Activated B cell treated with CpG ODN at 0.5 μM for 24 hours (primary cell): ENCODE measurements at places on chromosomes 2 and 18. TPM values are rescaled to one million over a fixed set of nuclear protein-coding genes. Genes with fewer than 3 reads are reported as not detected.

DNA sequence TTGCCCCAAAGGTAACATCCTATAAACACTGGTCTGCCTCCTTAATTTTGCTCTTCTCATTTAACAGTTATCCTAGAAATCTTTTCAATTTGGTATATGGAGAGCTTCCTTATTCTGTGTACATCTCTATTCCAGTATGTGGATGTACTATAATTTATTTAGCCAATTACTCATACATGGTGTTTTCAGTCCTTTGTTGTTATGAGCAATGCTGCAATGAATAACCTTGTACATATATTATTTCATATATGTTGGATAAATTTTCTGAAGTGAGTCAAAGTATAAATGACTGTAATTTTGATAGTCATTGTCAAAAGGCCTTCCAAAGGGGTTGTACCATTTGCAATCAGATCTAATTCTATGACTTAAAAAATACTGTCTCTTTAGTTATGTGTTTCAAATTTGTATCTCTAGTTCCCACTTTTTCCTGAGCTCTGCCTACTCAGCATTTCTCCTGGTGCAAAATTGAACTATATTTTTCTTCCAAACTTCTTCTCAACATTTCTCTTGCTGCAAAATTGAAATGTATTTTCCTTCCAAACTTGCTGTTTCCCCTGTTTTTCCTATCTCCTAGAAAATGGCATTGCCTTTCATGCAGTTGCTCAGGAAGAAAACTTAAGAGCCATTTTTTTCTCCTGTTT lies 153.3 kb upstream of the OTX1 start:
- no peak for DNase-seq

GRCh38 chr2:152682663-152683062 lies 34.6 kb downstream of the PRPF40A start:
- no peak for DNase-seq

GRCh38 chr2:9201185-9201891 lies 5.3 kb upstream of the ASAP2 start:
- DNase-seq, result no peak

The RIT2 gene
- total RNA-seq, result not detected in 2 replicates

GRCh38 chr2:36802952-36803351 lies 106.4 kb downstream of the VIT start:
- no peak for DNase-seq

DNA sequence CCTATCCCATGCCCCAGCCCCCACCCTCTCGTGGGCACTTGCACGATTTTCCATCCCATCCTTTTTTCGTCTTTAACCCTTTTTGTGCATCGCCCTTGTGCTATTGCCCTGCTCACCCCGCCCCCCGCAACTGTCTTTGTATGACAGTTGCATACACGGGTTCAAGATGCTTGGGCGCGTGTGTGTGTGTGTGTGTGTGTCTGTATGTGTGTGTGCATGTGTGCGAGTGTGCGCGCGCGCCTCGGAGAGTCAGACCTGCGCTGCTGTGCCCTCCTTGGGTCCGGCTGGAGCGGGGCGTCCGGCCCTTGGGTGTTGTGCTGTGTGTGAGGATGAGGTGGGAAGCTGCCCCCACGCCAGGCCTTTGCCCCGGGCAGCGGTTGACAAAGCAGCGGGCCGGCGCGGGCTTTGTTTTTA lies 230.7 kb downstream of the HAUS1 start:
- DNase-seq, result no peak

- no peak for DNase-seq
Measured at GRCh38 chr2:240567137-240567871, 980 bp upstream of the RNPEPL1 start.

The CROCC2 gene
- not detected in 2 replicates for total RNA-seq

DNA sequence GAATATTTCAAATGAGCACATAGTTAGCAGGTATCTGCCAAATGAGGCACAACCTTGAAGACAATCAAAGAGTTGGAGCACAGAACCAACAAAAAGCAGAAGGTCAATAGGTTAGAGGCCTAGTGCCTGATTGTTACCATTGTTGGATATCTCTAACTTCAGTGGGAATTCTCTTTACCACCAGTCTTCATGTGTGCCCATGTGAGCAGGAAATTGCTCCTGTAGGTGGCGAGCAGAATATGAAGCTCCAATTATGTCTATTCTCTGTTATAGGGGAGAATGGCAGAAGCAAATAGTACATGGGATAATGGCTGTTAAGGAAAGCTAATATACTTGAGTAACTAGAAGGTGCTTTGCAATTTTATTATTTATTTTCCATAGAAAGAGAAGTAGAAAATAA lies 14.9 kb upstream of the ZNF385B start:
- DNase-seq, result no peak

The PELI1 gene
- total RNA-seq, result 81.4 and 93.1 TPM in 2 replicates

The UBXN4 gene
- total RNA-seq, result 87.8 and 107 TPM in 2 replicates

GRCh38 chr18:36017232-36017631 lies 44.8 kb downstream of the RMP24 start:
- no peak for DNase-seq

DNA sequence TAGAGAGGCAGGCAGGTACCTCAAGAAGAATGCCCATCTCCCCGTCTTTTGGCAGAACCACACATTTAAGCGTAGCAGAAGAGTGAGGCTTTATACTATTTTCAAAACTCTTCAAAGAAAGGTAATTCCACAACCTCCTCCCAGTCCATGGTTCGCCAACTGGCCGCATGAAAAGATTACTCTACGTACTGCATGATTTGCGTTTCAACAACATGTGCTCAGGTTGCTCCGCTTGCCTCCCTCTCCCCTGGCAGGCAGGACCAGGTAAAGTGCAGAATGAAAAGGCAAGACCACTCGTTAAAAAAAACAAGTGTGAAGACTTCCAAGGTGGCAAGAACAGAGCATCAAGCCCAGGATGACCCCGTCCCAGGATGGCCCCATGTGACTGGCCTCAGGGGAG lies 143.7 kb downstream of the SP3 start:
- DNase-seq, result no peak

- DNase-seq, result no peak
Measured at GRCh38 chr2:185502351-185502750, 236.3 kb upstream of the FSIP2 start.

The SERPINB10 gene
- not detected in 2 replicates for total RNA-seq

The GAL3ST2 gene
- 0.15 TPM in 1 of 2 replicates, not detected in the other for total RNA-seq

GRCh38 chr2:16044946-16045456 lies 104.7 kb downstream of the MYCN start:
- no peak for DNase-seq

The HOXD12 gene
- total RNA-seq, result not detected in 2 replicates

The REV1 gene
- total RNA-seq, result 44.5 and 52.1 TPM in 2 replicates

DNA sequence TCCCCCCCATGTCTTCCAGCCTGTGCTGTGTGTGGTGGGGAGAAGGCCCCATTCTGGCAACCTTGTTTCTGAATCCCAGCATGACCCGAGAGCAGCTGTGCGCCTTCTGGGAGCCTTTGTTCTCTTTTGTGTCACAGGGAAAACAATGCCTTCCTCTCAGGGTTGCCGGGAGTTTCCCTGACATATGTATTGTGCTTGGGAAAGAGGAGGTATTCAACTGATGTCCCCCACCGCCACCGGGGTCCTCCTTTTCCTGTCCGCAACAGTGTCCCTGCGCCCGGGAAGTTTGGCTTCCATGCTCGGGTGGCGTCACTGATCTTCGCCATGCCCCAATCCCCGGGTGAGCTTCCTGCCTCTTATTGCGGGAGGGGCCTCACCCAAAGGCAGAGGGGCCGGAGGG lies 77.5 kb upstream of the ASB18 start:
- no peak for DNase-seq

DNA sequence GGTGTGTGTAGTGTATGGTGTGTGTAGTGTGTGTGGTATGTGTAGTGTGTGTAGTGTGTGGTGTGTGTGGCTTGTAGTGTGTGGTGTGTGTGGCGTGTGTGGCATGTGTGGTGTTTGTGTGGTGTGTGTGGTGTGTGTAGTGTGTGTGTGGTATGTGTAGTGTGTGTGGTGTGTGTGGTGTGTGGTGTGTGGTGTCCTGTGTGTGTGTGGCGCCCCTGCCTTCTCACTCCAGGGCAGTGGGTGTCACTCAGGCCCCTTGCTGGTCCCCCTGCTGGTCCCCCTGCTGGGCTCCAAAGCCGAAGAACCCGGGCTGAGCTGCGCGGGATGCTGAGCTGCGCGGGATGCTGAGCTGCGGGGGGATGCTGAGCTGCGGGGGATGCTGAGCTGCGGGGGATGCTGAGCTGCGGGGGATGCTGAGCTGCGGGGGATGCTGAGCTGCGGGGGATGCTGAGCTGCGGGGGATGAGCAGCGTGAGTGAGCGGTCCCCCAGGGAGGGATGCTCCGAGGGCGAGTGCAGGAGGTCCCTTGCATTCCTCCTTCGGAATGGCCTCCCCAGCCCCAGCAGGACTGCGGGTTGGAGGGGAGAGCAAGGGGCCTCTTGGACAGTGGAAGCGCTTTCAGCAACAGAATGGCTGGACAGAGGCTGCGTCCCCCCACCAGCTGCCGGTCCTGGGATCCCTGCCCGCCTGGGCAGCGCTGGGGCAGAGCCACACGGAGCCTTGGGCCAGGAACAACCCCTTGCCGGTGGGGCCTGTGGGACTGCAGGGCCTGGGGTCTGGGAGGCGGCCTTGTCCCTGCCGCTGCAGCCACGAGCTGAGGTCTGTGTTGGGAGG lies 3.4 kb upstream of the RTP5 start:
- DNase-seq, result no peak

GRCh38 chr2:38233231-38233983 lies 143.7 kb downstream of the ATL2 start:
- no peak for DNase-seq

GRCh38 chr18:7921938-7922587 lies 354.9 kb downstream of the PTPRM start:
- no peak for DNase-seq

- DNase-seq, result no peak
Measured at GRCh38 chr2:134225173-134225572, 28.7 kb upstream of the MGAT5 start.

GRCh38 chr2:26363323-26363722 lies 16.7 kb upstream of the ADGRF3 start:
- DNase-seq, result no peak

- no peak for DNase-seq
Measured at GRCh38 chr18:26642440-26643348, 94.3 kb upstream of the KCTD1 start.

GRCh38 chr2:218214116-218214515 lies 2.9 kb upstream of the ARPC2 start:
- no peak for DNase-seq

The UGT1A5 gene
- not detected in 2 replicates for total RNA-seq

The ASAP2 gene
- total RNA-seq, result not detected in 2 replicates

DNA sequence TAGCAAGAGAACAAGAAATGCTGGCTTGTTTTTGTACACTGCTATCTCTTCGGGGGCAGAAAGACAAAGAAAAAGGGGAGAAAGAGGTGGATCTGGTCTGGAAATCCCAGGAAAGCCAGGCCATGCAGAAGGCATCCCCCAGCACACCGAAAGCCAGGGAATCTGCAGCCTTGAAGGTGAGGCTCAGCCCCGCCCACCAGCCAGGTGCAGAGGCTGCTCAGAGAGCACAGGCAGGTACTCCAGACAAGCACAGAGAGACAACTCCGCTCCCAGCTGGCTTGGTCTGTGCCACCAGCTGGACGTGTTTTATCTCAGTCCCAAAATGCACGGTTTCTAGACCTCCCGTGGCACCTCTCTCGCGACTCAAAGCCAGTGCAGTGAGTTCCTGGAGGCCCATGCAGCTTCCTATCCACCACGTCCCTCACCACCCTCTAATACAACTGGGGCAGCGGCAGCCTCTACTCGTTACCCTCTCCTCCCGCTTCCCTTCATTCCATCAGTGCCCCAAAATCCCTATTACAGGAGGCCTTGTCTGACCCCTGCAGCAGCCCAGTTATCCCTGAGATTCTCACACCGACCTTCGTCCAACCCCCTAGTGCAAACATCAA lies 62.8 kb downstream of the HDAC4 start:
- no peak for DNase-seq

GRCh38 chr2:22801071-22801470 lies 583.9 kb upstream of the KLHL29 start:
- no peak for DNase-seq

The LIMS4 gene
- 0.47 TPM in 1 of 2 replicates, not detected in the other for total RNA-seq

DNA sequence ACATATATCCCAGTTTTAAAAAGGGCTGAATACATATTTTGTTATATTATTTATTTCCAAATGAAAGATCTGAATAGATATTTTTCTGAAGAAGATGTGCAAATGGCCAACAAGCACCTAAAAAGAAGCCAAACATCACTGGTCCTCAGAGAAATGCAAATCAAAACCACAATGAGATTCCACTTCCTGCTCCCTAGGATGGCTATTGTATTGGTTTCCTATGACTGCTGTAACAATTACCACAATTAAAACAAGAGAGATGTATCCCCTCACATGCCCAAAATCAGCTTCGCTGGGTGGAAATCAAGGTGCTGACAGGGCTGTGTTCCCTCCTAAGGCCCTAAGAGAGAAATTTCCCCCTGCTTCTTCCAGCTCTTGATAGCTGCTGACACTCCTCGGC lies 23.2 kb downstream of the ABCB11 start:
- no peak for DNase-seq
